T-cell (primary cell): ENCODE measurements at places on chromosomes 11 and 22.

- no peaks in the 10 kb centered on the region for H3K27me3 ChIP-seq
- H3K36me3 ChIP-seq = no peaks in the 10 kb centered on the region
- no peak for DNase-seq
- H3K27ac ChIP-seq = no peak overlapping the region
- H3K4me3 ChIP-seq = no peak overlapping the region
Observed at GRCh38 chr11:35855671-35856070, 88.2 kb upstream of the LDLRAD3 start.

GRCh38 chr11:306645-307371, 808 bp upstream of the IFITM2 start:
- peak overlapping the region; percentile 86 for H3K27ac ChIP-seq
- no peak for DNase-seq
- H3K27me3 ChIP-seq = no peaks in the 10 kb centered on the region
- no peaks in the 10 kb centered on the region for H3K36me3 ChIP-seq

DNA sequence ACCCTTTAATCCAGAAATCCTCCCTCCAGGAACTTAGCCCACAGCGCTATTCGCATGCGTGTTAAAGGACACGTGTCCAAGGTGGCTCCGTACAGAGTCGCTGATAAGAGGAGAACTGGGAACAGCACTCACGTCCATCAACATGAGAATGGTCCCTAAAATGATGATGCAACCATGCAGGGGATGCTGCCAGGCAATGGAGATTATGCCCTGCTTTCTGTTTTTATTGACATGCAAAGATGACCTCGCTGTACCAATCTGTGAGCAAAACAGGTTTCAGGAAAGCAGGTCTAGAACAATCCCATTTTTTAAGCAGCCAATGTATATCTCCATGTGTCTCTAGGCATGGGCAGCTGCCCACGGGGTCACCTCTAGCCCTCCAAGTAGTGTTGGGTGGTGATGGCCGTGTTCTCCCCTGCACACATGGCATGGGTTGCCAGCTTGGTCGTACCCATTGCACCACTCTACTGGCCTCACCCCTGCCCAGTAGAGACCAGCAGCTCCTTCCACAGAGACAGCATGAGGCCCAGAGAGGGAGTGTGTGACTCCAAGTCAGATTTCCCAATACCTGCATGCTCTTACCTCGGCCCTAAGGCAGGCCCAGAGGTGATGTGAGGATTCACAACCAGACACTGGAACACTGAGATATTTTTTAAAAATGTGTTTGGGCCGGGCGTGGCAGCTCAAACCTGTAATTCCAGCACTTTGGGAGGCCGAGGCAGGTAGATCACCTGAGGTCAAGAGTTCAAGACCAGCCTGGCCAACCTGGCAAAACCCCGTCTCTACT, 68.3 kb upstream of the LINC01488 start:
- H3K36me3 ChIP-seq = no peaks in the 10 kb centered on the region
- H3K4me1 ChIP-seq = peaks cover 28% of the 10 kb centered on the region
- DNase-seq = no peak
- H3K27me3 ChIP-seq = no peaks in the 10 kb centered on the region

GRCh38 chr11:119907122-119907851, 178.3 kb upstream of the NECTIN1 start:
- no peaks in the 10 kb centered on the region for H3K36me3 ChIP-seq
- H3K4me1 ChIP-seq = no peaks in the 10 kb centered on the region
- H3K27me3 ChIP-seq = no peaks in the 10 kb centered on the region
- no peak for DNase-seq
- no peak overlapping the region for H3K27ac ChIP-seq
- no peak overlapping the region for H3K4me3 ChIP-seq

GRCh38 chr11:117805045-117805444, 8.0 kb upstream of the DSCAML1 start:
- H3K4me3 ChIP-seq = no peak overlapping the region
- DNase-seq = no peak
- H3K36me3 ChIP-seq = no peaks in the 10 kb centered on the region
- H3K27me3 ChIP-seq = peaks cover 11% of the 10 kb centered on the region
- no peak overlapping the region for H3K27ac ChIP-seq

- H3K27me3 ChIP-seq = no peaks in the 10 kb centered on the region
- peaks cover 53% of the 10 kb centered on the region for H3K4me1 ChIP-seq
- H3K27ac ChIP-seq = peak overlapping the region; percentile 79
- peak overlapping the region; percentile 1 for H3K4me3 ChIP-seq
Observed at GRCh38 chr22:38704654-38705234, 1.0 kb upstream of the GTPBP1 start.

GRCh38 chr22:48782326-48782725, 1045.3 kb downstream of the BRD1 start:
- no peak for DNase-seq
- no peaks in the 10 kb centered on the region for H3K4me1 ChIP-seq

- no peak overlapping the region for H3K27ac ChIP-seq
- no peak overlapping the region for H3K4me3 ChIP-seq
Observed at GRCh38 chr11:45936511-45937054, 14.1 kb downstream of the LARGE2 start.
